ENCODE measurements at places on chromosomes 1 and 21.

- DNase-seq = no peak
These were observed 9.3 kb downstream of the SLC2A5 start for GRCh38 chr1:9059891-9060744.

GRCh38 chr21:15134701-15135470, 70.1 kb upstream of the NRIP1 start:
- DNase-seq = no peak

DNA sequence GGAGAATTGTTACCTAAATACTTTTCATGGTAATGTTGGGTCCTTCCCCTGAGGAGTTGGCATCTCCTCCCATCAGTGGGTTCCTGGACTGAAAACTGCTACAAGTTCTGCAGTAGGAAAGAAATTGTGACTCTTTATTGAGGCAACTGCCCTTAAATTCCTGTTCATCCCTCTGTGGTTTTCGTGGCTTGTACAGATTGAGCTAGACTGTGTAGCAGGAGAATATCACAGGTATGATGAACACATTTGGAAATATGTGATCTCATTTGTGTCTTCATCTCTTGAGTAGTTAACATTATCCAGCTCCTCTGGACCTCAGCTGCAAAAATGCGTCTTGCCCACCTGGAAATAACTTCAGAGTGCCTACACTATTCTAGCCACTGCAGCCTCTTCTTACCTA, 390.6 kb downstream of the PTPRC start:
- DNase-seq = no peak

DNA sequence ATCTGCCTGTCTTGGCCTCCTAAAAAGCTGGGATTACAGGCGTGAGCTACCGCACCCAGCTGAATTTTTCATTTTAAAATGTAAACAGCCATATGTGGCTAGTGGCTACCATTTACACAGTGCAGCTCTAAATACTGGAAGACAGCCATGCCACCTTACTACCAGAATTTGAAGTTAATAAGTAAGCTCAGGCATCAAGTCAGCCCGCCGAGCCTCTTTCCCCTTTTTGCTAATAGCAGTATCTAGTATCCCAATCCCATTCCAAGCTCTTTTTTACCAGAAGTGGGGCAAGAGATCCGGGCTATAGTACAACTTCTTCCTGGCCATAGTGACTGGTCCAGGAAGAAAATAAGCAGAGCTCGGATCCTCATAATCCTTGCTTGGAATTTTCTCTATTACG, 15.1 kb downstream of the TAF13 start:
- no peak for DNase-seq

- no peak for DNase-seq
These were observed 92.9 kb downstream of the LAMC2 start for GRCh38 chr1:183278739-183279591.

DNA sequence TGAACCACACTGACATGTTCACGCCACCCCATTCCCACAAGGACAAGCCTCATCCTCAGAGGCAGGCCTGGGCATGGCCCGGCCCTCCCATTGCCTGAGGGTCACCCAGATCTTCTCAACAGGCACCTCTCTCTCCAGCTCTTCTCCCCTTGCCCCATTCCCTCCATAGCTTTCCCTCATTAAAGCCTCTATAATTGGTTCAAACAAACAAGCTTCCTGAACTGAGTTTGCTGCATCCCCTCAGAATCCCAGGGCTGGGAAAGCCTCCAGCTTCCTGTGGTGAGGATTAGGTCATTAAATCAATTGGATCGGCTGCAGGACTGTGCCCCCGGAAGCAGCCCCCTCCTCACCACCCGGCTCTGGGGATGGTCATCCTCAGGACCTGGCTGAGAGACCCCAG, 18.9 kb downstream of the CTNNBIP1 start:
- no peak for DNase-seq

DNA sequence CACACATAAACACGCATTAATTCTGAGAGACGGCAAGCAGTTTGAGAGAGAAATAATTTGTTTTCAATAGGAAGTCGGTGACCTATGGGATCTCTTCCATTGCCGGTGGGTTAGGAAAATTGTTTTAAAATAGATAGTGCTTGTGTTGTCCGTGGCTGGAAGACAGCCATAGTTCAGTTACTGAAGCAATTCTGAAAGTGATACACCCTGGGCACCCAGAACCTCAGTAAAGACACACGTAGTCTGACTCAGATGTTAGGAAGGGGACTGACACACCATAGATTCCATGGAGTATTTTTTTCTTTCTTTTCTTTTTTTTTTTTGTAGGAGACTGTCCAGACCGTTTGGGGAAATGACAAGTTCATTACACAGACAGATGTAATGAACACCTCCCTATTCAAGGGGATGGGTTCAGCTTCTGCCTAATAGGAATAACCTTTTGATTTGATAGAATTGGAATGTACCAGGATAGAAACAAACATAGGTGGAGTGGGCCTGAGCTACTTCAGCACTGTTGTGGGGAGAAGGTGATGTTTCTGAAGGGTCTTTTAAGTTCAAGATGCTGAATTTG, 1.6 kb downstream of the C1orf21 start:
- no peak for DNase-seq

- no peak for DNase-seq
These were observed 139.4 kb upstream of the KIAA1614 start for GRCh38 chr1:180773210-180773865.

DNA sequence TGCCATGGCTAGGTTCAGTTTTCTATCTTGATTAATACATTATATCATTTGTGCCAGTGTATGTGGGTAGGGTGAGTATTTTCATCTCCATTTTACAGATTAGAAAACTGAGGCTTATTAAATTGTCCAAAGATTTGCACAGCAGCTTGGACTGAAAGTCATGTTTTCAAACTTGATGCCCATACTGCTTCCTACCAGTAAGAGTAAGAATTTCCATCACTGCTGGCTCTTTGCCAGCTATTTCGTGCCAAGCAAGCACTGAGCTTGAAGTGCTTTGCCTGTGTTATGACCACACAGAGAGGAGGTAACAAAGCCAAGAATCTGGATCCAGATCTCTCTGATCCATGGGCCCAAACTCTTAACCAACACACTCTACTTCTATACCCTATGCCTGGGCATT, 295.0 kb downstream of the VAV3 start:
- no peak for DNase-seq

GRCh38 chr1:13583966-13584791, 547 bp downstream of the PDPN start:
- no peak for DNase-seq

DNA sequence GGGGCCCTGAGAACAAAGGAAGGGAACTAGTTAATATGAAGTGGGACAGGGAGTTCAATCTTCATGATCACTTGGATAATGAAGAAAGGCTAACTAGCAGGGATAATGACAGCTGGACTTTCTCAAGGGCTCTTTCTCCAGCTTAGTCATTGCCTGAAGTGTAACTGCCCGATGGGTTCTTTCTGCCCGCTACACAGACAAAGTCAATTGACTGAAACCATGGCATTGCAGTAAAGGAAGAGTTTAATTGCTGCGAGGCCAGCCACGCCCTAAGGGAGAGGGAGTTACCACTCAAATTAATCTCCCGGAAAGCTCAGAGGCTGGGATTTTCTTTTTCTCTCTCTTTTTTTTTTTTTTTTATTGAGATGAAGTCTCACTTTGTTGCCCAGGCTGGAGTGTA, 16.6 kb upstream of the SLC2A5 start:
- DNase-seq = no peak

- DNase-seq = peak; percentile 67
These were observed 81.6 kb upstream of the LRRC8D start for GRCh38 chr1:89739013-89739843.

DNA sequence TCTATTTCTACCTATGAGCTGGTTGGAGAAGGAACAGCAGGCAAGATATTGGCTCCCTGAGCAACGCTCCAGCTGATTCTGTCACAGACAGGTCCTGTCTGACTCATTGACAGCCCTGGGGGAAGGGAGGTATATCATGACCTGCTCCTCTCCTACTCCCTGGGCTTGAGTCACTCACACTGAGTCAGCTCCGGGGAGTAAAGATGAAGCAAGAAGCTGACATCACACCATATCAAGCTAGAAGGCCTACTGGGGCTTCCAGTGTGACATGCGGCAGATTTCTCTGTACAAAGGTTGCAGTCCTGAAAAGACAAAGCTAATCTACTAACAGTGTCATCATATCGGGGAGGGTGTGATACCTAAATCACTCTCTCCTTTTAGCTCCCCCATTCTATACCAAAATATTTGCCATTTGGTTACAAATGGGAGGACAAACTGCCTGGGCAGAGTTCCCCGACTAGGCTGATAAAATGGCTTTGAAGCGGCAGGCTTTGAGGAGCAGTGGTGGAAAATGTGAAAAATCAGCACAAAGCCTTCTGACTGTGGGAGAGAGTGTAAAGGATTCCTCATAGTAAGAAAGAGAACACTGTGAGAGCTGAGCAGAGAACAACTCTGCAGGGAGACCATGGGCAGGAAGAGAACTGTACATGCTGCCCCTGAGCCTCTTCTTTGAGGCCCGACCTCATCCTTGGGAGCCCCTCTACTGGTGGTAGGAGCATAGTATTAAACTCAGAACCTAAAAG, 15.5 kb downstream of the PI4KB start:
- DNase-seq = peak; percentile 94

DNA sequence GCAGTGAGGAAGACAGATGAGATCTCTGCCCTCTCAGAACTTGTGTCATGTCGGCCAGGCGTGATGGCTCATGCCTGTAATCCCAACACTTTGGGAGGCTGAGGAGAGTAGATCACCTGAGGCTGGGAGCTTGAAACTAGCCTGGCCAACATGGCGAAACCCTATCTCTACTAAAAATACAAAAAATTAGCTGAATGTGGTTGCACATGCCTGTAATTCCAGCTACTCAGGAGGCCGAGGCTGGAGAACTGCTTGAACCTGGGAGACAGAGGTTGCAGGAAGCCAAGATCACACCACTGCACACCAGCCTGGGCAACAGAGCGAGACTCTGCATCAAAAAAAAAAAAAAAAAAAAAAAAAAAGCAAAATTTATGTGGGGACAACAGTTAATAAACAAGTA, 40.9 kb upstream of the RALGPS2 start:
- no peak for DNase-seq

GRCh38 chr1:172818841-172819527, 160.1 kb downstream of the FASLG start:
- peak; percentile 81 for DNase-seq

DNA sequence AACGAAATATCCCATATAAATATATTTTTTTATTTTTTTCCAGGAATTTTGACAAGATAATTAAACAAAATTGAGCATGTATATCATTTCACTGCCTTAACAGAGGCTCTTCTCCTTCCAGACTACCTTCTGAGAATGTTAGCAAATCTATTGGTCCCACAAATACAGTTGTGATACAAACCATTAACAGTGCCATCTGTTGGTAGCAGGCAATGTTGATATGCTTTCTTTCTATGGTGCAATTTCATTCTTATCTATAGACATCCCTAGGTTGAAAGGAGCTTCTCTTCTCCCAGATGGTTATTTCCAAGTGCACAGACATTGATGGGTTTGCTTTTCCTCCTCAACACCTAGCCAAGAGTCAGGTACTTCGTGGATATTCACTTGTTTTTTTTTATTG, 303.6 kb downstream of the USH2A start:
- DNase-seq = no peak

DNA sequence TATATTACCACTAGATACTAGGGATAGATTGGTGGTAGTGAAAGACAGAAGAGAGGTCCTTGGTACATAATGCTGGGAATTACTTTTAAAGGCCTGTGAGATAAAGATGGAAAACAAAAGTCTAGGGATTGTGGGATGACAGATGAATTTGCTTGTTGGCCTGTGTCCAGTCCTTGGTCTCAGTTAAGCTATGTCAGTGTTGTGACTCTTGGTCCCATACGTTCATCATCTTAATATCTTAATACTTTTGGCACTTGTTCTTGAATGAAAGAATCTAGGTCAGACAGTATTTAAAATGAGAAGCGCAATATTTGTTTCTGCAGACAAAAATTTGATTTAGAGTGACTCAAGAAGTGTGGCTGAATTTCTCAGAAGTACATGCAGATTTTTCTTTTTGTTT, 7.6 kb downstream of the RPL5 start:
- DNase-seq = no peak

DNA sequence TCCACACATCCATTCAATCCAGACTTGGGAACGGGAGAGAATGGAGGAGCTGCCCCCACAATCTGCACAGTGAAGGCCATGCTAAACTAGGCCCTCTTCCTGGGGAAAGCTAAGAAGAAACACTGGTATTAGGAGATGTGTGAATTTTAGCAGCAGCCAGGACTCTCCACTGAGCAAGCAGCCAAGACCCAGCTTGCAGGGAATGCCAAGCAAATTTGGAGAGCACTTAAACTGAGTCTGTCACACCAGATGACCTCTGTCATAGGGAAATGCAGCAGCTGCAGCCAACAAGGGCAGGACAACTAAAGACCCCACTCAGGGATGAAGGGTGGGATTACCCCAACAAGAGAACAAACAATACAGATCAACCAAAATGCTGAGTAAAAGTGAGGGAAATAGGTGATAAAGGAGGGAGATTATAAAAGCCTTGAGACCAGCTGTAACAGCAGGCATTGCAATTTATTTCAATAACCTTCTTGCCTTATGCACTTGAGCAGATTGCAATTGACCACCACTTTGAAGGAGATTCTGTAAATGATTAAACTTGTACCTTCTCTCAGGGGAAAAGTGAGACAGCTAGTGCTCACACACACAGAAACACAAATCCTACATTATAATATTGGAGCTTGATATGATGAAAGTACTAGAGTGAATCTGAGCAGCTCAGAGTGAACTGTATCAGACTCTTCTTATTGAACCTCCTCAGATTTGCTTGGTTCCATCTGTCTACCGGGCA, 2.5 kb upstream of the CLCA1 start:
- DNase-seq = no peak

GRCh38 chr1:111222308-111223125, 5.0 kb upstream of the CHI3L2 start:
- DNase-seq = peak; percentile 81

- no peak for DNase-seq
These were observed 356.3 kb upstream of the C1orf174 start for GRCh38 chr1:4256351-4256750.

GRCh38 chr1:165187031-165188009, 169.2 kb downstream of the LMX1A start:
- no peak for DNase-seq

GRCh38 chr1:1596493-1597274, 3.3 kb downstream of the FNDC10 start:
- no peak for DNase-seq

GRCh38 chr1:157678721-157679120, 21.8 kb downstream of the FCRL3 start:
- DNase-seq = no peak

DNA sequence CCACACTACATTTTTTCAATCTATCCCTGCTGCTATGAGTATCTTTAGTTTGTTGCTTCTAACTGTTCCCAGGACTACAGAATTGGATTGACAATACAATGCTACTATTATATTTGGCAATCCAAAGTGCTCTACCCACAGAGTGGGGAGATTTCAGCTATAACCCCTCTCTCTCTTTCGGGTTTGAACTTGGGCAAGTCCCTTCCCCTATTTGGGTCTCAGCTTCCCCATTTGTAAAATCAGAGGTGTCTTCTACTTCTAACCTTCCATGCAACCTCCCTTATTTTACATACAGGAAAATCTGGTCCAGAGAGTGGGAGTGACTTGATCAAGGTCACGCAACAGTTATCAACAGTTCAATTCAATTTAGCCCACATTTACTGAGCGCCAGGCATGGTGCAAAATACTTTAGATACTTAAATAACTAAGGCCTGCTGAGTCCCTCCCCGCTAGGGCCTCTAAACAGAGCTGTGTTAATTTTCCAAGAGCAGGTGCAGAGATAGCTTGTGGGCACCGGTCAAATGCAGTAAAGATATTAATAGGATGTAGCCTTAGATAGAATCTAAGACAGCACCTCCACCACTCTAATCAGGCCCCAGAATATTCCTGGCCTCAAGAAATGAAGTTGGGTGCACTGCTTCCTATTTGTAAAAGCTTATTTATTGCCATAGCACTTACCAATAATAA, 9.4 kb upstream of the GPX7 start:
- DNase-seq = no peak
